ENCODE measurements at places on chromosomes 12 and 14.

DNA sequence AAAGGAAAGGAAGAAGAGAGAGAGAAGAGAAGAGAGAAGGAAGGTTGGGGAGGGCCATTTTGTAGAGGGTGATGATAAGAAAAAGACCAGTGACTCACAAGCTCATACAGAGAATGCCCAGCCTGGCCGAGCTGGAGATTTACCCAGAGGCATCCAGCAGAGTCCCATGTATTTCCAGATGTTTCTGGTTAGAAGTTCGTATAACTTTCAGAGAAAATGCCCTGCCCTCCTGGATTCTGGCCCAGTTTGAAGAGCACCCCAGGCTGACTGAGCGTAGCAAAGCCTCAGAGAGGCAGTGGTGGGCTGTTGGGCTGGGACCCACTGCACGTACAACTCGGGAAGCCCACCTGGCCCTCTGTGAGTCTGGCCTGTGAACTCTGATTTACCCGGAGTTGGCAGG lies 221.8 kb downstream of the SLC41A2 start:
- DNase-seq: no peak

DNA sequence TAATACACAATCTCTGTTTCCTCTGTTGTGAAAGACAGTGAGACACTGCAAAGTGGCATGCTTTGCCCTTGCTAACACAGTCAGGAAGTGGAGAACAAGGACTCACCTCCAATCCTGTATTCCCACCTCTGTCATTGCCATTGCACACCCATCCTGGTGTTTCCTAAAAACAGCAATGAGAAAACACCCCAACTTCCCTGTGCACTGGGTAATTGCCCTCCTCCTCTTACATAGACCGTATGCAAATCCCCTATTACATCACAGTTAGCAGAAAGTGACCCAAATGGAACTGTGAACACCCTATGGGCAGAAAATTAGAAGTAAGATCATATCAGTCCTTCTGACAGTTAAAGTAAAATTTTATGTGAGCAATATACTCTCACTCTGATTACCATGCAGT lies 355.5 kb downstream of the BCL11B start:
- no peak for DNase-seq

DNA sequence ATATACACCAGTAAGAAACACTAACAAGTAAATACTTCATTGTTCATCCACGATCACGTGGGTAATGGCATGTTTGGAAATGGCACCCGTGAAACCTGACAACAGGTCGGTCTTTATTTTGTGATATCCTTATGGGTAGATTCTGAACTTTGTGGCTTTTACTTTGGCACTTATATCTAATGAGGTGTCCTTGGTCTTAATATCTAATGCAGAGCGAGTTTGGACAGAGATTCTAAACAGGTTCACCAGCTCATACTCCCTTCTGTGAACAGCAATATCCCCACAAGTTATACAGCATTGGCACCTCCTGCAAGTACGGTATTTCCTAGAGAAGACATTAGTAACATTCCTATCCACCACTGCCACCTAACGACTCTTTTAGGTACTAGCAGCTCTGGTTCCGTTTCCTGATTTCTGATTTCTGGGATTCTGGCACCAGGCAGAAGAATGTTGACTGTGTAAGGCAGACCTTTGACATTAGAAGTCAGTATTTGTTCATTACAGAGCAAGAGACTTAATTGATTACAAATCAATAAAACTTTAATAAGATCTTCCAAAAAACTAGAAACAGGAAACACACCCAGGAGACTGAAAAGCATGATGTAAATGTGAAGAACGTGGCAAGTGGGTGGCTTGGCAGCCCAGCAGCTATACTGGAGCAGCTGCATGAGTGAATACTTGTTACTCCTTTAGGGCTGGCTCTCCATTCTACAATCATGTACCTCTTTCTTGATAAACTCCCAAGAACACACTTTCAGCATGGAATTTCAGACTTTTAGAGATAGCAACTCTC lies 2.5 kb downstream of the ANG start:
- DNase-seq: peak; percentile 69

DNA sequence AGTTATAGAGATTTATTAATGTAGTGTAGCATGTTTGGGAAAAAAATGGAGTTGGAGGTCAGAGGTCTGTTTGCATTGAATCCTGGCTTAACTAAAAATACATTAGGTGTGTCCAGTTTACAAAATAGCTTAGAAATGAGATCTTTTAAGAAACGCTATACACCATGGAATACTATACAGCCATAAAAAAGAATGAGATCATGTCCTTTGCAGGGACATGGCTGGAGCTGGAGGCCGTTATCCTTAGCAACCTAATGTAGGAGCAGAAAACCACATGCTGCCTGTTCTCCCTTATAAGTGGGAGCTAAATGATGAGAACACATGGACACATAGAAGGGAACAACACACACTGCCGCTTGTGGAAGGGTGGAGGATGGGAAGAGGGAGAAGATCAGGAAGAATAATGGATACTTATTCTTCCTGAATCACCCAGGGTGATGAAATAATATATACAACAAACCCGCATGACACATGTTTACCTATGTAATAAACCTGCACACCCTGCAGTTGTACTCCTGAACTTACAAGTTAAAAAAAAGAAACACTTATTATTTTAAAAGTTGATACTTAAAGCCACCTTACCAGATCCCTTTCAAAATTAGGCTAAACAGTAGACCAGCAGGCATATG lies 14.0 kb upstream of the MYRFL start:
- DNase-seq: no peak

GRCh38 chr14:70871863-70872677 lies 35.2 kb upstream of the PCNX1 start:
- peak; percentile 57 for DNase-seq

GRCh38 chr14:80977221-80977620 lies 21.8 kb downstream of the TSHR start:
- DNase-seq: no peak

GRCh38 chr12:96878704-96879103 lies 28.4 kb upstream of the NEDD1 start:
- DNase-seq: no peak

- DNase-seq: no peak
Observed at GRCh38 chr14:47511829-47512228, 163.6 kb downstream of the MDGA2 start.

DNA sequence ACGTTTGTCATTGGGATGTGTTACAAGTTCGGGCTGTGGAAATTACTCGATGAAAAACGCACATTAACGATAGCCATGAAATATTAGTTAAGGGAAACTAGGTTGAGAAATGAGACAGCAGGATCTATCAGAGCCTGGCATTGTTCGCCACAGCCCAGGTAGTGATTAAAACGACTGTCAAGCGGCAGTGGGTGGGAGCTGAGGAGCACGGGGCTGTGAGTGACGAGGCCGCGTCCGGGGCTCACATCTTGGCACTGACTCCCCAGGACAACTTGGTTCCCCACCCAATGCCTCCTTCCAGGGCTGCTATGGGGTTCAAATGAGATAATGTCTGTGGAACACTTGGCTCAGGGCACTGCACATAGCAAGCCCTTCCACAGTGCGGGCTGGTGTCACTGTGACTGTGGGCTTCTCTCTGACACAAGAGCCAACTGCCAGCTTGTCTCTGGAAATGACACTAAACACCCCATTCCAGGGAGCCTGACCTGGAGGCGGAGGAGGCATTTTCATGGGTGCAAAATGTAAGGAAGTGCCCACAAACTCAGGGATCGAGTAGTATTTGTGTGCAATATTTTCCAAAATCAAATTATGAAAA lies 19.3 kb downstream of the MMAB start:
- DNase-seq: no peak

DNA sequence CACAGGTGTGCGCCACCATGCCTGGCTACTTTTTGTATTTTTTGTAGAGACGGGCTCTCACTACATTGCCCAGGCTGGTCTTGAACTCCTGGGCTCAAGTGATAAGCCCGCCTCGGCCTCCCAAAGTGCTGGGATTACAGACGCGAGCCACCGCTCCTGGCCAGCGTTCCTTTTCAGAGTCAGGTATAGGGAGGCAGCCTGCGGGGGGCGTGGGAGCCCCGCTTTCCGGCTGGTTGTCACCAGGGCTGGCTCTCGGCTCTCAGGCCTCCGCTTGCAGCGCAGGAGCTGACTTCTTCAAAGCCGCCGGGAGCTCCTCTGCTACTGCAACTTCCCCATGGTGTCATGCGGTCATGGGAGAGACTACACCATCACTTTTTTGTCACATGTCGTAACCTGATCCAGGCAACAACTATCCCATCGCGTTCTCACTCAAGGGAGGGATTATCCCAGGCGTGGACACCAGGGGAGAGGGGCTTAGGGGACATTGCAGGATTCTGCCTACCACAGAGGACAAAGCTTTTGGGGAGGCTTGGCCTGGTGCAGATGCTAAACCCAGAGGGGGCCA lies 129.4 kb downstream of the SCARB1 start:
- DNase-seq: no peak

- no peak for DNase-seq
Observed at GRCh38 chr14:21268617-21269251, 508 bp downstream of the HNRNPC start.

DNA sequence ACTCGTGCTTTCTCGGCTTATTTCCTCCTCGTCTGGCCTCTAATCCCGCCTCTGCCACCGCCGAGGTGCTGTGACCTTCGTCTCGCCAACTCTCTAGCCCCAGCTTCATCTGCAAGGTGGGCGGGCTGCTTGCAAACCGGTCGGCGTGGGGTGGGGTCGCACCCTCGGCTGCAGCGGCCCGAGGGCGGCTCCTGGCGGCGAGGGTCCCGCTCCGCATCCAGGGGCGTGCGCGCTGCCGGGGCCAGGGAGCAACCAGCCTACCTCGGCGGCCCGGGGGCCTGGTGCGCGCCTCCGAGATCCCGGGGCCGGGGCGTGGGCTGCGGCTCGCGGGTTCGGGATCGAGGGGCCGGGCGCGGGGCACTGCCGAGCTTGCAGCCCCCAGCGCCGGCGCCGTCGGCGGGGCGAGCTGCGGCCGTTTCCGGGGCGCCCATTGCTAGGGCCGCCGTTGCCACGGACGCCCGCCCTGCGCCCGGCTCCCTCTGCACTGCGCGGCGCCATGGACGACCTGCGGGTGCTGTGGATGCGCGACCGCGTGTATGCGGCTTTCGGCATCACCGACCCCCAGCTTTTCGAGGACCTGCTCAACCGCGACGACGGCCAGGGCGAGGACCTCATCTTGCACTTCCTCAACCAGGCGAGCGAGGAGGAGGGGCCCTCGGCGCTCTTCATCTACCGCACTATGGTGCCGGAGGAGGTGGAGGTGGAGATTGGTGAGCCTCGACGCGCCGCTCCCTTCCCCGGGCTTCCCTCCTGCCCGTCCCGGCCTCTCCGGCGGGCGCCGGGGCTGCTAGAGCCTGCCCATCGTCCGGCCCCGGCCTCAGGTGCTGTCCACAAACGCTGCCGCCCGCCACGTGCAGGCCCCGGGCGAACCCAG lies at the start of gene DNAH10:
TSS of gene DNAH10 (plus strand) at position 461 of the 874 bp plus-strand sequence. CDS start at position 497, 36 bp downstream.
- peak; percentile 76 for DNase-seq

- no peak for DNase-seq
Observed at GRCh38 chr12:100896192-100896591, 101.6 kb downstream of the ANO4 start.

DNA sequence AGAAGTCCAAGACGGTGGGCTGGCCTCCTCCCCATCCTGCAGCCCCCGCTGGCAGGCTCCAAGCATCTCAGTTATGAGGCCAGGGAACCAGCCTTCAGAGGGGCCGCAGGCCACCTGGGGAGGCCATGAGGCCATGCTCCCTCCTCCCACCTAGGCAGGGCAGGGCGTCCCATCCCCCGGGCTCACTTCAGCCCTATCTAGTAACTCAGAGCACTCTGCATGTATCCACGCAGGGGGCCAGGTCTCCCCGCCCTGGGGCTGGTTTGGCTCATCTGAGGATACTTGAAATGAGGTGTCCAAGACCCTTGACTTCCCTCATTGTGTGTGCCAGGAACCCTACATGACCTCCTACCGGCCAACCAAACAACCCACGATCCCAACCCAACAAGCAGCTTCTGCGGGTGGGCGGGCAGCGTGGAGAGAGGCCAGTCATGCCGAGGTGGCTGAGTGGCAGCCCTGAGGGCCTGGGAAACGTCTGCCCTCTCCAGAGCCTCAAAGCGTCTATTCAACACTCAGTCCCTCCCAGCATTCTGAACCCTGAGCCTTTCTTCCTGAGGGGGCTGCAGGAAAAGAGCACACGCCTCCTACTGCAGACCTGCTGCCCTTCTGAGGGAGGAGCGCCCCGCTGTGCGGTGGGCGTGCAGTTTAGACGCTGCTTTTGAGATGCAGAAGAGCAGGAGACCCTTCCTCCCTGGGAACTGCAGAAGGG lies 16.8 kb downstream of the ISCA2 start:
- DNase-seq: no peak

- no peak for DNase-seq
Observed at GRCh38 chr12:121288986-121289385, 7.5 kb downstream of the CAMKK2 start.

DNA sequence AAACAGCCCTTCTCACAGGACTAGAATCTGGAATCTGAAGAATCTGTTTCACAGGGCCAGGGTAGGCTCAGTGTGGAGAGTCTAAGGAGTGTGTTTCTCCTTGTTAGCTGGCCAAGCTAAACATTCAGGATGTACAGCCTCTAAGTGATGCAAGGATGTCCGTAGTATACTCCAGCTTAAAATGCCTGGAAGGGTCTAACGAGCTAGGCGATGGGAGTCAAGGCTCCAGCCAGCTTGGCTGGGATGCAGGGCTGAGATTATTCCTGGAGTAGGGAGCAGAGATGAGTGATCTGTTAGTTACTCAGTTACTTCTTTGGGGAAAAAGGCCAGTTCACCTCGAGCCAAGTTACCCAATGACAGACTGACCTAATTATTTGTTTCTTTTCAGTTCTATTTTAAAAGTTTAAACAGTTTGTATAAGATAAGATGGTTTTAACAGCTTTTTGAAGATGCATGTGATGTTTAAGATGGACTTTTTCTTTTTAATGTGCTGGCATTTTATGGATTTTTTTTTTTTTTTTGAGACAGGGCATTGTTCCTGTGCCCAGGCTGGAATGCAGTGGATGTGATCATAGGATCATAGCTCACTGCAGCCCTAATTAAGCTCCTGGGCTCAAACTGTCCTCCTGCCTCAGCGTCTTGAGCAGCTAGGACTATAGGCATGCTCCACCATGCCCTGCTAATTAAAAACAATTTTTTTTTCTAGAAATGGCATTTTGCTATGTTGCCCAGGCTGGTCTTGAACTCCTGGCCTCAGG lies 41.1 kb downstream of the SYNE2 start:
- DNase-seq: no peak

GRCh38 chr14:88037325-88037724 lies 32.4 kb downstream of the GPR65 start:
- no peak for DNase-seq

GRCh38 chr12:30896461-30896860 lies 30.1 kb upstream of the TSPAN11 start:
- DNase-seq: no peak
